Activated CD4-positive, CD25-positive, alpha-beta regulatory T cell (primary cell): ENCODE measurements at places on chromosomes 1 and 21.

DNA sequence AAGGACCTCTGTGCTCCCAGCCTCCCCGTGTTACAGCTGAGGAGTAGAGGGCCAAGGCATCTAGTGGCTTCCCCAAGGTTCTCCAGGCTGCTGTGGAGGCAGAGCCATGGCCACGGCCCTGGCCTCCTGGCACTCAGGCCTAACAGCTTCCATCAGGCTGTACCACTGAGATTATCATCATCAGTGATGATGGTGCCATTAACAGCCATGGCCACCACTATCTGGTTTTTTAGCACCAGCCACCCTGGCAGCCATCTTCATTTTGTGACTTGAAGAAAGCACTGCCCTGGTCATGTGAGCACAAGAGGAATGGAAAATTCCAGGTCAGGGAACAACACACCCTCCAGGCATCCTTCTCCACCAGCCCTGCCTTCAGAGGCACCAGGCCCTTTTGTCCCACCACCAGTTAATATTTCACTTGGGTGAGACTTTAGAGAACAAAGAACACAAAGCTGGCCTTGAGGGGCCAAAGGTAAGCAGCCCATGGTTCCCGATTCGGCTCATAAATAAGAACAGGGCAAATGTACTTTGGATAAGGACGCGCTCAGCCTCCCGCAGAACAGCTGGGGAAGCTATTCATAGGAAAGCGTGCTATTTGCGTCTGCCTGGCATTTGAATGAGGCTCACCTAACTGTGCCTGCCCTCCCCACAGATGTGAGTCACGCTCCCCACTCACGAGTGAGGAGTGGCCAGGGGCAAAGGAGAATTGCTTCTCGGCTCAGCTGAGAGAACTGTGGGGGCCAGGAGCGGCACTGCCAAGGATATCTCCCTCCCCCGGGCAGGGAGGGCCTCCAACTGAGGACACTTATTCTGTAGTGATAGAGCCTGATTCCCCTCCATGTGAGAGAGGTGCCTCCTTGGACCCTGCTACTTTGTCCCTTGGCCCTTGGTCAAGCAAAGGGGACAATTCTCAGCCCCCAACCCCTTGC is 95.6 kb downstream of the CD58 start:
- no peak for DNase-seq

DNA sequence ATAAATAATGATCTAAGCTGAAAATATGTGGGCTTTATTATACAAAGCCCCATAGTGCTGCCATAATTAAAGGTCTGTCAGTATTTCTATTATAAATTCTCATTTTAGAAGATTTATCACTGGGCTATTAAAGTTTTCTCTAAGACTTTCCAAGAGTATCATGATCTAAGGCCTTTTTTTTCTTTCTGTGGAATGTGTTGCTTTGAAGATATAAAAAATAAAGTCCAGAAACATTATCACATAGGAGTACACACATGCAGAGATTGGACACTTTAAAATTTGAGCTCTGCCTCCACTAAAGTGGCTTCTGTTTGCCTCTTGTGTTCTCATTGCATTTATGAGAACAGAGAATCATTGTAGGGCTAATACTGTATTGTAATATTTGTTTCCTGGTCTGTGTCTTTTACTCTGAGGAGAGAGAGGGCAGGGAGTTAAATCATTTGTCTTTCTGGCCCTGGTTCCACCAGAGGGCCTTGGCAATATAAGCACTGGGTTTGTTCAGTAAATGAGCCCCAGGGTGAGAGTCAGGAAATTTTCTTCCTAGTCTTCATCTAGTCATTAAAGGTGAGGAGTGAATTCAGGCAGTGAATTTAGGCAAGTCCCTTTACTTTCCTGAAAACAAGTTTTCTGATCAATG is 70.2 kb downstream of the NFIA start:
- no peak for DNase-seq

- DNase-seq = no peak
These were observed 47.0 kb downstream of the CYP2J2 start for GRCh38 chr1:59879574-59879973.

GRCh38 chr1:19453741-19454201 is 31.6 kb downstream of the CAPZB start:
- DNase-seq = no peak

DNA sequence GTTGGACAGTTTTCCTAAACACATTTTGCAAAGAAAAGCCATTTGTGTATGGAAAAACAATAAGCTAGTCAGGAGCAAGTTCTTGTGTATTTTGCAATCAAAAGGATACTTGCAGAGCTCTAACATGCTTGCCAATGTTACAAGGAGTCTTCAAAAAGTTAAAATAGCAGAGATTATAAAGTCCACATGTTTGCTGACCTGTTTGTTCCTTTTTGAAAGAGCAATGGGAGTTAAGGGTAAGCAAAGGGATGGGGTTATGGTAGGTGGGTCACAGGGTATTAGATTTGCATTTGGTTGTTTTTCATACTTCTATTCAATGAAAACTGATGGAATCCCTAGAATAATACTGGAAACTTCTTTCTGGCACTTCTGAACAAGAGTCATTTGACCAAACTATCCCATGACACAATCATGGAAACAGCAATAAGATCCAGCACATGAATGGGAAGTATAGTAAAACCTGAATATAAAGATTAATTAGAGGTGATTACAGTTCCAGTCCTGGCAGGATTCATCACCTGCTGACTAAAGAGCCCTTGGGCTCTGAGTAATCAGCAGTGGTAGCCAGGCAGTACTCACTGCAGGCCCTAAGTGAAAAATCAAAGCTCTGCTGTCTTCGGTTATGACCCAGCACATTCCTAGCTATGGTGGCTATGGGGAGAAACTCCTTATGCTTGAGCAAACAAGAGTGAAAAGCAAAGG is 27.1 kb upstream of the ZC3H11B start:
- no peak for DNase-seq

DNA sequence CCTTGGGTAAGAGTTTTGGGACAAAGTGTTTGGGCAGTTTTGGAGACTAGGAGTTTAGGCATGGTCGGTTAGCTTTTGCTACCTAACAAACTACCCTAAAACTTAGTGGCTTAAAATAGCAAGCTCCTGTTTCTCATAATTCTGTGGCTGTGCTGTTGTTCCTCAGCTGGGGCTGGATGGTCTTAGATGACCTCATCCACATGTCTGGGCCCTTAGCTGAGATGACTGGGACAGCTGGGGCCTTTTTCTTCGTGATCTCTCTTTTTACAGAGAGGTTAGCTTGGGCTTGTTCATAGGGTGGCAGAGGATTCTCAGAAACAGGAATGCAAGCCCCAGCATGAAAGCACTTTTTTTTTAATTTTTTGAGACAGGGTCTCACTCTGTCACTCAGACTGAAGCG is 6.6 kb downstream of the ATP1A4 start:
- DNase-seq = no peak

DNA sequence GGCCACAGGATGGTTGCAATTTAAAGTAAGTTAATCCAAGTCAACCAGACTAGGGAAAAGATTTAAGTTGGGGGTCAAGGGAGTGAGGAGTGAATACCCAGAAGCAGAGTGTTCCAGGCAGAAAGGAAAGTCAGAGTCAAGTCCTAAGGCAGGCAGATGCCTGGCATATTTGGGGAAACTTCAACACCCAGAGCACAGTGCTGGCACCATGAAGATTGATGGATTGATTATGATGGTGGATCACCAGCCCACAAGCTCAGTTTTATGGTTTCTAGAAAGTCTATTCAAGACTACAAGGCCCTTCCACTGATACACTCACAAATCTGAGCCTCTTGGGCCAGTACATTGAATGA is 100.1 kb upstream of the DUSP10 start:
- DNase-seq = no peak

DNA sequence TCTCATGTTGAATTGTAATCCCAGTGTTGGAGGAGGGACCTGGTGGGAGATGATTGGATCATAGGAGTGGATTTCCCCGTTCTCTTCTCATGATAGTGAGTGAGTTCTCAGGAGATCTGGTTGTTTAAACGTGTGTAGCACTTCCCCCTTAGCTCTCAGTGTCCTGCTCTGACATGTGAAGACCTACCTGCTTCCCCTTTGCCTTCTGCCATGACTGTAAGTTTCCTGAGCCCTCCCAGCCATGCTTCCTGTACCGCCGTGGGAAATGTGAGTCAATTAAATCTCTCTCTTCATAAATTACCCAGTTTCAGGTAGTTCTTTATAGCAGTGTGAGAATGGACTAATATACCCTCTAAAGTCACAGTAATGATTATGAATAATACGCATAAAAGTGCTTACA is 248.4 kb upstream of the LRRC7 start:
- DNase-seq = no peak

- no peak for DNase-seq
These were observed 8.6 kb upstream of the EPHA2 start for GRCh38 chr1:16164213-16165072.

- no peak for DNase-seq
These were observed 21.2 kb upstream of the MRPS6 start for GRCh38 chr21:34052171-34052570.

- DNase-seq = no peak
These were observed 17.5 kb upstream of the SPSB1 start for GRCh38 chr1:9275161-9275560.

GRCh38 chr1:228010921-228011320 is 4.1 kb downstream of the WNT3A start:
- no peak for DNase-seq

GRCh38 chr1:1537626-1538250 is 2.7 kb downstream of the TMEM240 start:
- DNase-seq = no peak

- no peak for DNase-seq
These were observed 729 bp upstream of the CDCA8 start for GRCh38 chr1:37691497-37692077.

DNA sequence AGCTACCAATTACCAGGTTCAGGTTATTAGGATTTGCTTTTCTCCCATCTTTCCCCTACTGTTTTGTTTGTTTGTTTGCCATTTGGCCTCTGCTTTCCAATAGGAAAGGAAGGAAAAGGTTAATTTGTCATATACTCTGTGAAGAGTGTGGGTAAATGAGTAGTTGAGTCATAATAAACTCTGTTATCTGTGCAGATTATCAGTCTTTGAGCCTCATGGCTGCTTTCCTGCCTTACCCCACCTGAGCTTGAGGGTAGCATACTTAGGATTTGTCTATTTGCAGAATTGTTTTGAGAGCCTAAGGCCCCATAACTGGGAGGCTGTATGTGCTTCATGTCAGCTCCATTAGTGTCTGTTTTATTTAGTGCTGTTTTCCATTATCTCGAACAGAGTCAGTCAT is 32.9 kb upstream of the SNX27 start:
- DNase-seq = no peak

- no peak for DNase-seq
These were observed 173.4 kb upstream of the RUNX1 start for GRCh38 chr21:35222541-35222941.

- DNase-seq = no peak
These were observed 651.9 kb downstream of the MRPL39 start for GRCh38 chr21:24955275-24955961.

GRCh38 chr1:14849038-14849437 is 250.6 kb downstream of the KAZN start:
- no peak for DNase-seq

DNA sequence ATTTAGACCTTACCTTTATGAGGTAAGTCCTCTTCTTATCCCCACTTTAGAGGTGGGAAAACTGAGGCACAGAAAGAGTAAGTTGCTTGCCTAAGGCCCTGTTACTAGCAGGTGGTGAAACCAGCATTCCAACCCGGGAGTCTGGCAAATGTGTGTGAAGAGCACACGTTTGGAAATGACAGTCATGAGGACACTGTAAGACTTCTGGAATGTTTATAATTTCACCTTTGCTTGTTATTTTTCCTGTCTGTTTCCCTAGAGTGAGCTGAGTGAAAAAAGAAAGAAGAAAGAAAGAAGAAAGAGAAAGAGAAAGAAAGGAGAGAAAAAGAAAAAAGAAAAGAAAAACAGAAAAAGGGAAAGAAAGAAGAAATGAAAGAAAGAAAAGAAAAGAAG is 21.2 kb upstream of the LGALS8 start:
- no peak for DNase-seq

DNA sequence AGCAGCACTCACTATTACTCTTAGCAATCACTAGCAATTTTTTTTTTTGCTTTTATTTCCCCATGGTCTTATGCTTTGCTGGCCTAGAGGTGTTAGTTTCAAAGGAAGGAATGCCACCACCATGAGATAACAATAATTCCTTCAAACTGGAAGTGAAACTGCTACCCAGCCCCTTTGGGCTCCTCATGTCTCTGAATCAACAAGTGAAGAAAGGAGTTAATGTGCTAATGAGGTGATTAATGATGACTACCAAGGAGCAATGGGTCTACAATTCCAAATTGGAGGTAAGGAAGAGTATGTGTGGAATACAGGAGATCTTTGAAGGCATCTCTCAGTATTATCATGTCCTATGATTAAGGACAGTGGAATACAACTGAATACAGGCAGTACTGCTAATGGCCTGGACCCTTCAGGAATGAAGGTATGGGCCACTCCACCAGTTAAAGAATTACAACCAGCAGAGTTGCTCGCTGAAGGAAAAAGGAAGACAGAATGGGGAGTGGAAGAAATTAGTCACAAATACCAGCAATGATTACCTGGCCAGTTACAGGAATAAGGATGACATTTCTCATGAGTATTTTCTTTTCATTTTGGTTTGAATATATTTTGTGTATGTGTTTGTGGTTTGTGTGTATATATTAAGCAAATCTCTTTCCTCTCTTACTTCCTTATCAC is 652.9 kb downstream of the ADGRL2 start:
- DNase-seq = no peak

GRCh38 chr21:32340863-32341848 is 42.5 kb downstream of the MRAP start:
- no peak for DNase-seq

GRCh38 chr1:116945996-116946395 is 36.3 kb downstream of the PTGFRN start:
- no peak for DNase-seq

DNA sequence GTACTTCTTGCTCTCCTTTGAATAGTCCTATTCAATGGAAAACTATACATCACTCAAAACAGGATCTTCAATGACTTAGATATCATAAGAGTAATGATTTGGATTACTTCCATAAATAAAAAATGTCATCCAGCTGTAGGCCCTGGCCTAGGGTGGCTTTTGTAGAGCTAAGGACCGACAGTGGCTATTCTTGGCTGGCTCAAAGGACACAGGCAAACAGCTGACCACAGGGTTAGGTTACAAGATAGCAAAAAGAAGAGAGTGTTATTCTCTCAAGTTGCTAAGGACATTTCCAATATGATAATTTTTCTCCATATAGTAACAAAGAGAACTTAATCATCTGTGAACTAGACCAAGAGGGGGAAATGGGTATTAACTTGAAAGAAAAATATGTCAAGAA is 495.1 kb downstream of the PLPP3 start:
- no peak for DNase-seq

DNA sequence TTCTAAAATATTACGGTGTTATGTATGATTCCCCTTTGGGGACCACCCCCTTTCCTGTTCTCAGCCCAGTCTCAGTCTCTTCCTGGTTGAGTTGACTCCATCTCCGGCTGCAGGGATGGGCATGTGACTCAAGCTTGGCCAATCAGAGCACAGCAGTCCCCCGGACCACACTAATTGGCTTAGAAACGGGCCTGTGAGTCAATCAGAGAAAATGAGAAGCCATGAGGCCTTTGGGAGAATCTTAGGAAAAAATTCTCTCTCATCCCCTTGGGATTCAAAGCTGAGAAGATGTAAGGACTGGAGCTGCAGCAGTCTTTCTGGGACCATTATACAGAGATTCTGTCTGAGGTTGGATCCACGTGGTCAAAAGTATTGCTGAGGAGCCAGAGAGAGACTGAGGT is 10.7 kb upstream of the FHAD1 start:
- DNase-seq = no peak
